ENCODE measurements at places on chromosomes 7 and 10. TPM values are rescaled to one million over a fixed set of nuclear protein-coding genes. Genes with fewer than 3 reads are reported as not detected.

Gene GIMAP2
- 0.58 TPM for total RNA-seq

Gene DGKI
- 1.7 TPM for total RNA-seq

Gene LRRC17
- 82.2 TPM for total RNA-seq

Gene DPP6
- not detected for total RNA-seq

Gene BTBD16
- 0.15 TPM for total RNA-seq

Gene CNTNAP2
- total RNA-seq: 0.15 TPM

Gene CYP26C1
- total RNA-seq: not detected

Gene ZYX
- 70.3 TPM for total RNA-seq

Gene DNAH11
- total RNA-seq: under 0.01 TPM

Gene MMD2
- not detected for total RNA-seq

Gene SPDYE8
- not detected for total RNA-seq

Gene AKR1C1
- total RNA-seq: 528 TPM

Gene KCP
- 0.66 TPM for total RNA-seq

Gene STYXL1
- 65.3 TPM for total RNA-seq

Gene FAM131B
- total RNA-seq: 3.9 TPM

Gene TFEC
- 0.17 TPM for total RNA-seq

Gene OPALIN
- total RNA-seq: not detected

Gene PPP1R9A
- total RNA-seq: 1.7 TPM

Gene HELLS
- total RNA-seq: 5.8 TPM

Gene FGFR2
- 0.17 TPM for total RNA-seq

Gene SYT15
- 0.15 TPM for total RNA-seq

Gene AGAP9
- 5.5 TPM for total RNA-seq

Gene BRAF
- 25.6 TPM for total RNA-seq

Gene CPA2
- not detected for total RNA-seq

Gene OPN4
- total RNA-seq: not detected
